ENCODE measurements at places on chromosomes 6 and 20.

GRCh38 chr6:30987304-30987703, 3.8 kb downstream of the MUC21 start:
- no peak for DNase-seq

- no peak for DNase-seq
Measured at GRCh38 chr20:49948178-49948577, 12.0 kb downstream of the RNF114 start.

DNA sequence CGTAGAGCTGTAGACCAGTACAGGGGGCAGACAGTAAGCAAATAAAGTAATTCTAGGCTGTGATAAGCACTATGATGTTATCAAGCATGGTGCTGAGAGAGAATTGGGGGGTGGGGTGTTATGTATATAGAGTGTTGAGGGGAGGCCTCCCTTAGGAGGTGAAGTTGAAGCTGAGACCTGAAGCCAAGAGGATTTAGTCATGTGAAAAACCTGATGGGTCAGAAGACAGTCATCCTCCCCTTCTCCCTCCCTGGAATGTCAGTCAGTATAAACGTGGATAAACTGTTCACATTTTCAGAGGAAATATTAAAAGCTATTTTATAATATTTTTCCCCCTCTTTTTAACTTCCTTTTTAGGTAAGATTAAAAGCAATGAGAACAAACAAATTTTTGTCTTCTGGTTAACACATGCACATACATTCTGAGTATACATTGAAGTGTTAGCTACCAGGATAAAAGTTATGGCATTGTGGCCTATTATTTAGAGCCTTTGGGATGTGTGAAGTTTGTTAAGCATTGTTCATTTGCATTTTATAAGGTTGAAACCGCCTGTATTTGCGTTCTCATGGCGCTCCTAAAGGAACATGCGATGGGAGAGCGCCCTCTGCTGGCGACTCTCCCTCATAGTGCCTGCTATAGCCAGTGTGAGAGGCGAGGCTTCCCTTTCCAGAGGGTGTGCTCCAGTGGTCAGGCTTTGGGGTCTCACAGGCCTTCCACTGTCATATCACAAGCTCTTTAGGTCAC, 35.4 kb upstream of the MAPK13 start:
- DNase-seq, result peak; percentile 74

- DNase-seq, result no peak
Measured at GRCh38 chr6:322940-323729, 30.8 kb downstream of the DUSP22 start.

DNA sequence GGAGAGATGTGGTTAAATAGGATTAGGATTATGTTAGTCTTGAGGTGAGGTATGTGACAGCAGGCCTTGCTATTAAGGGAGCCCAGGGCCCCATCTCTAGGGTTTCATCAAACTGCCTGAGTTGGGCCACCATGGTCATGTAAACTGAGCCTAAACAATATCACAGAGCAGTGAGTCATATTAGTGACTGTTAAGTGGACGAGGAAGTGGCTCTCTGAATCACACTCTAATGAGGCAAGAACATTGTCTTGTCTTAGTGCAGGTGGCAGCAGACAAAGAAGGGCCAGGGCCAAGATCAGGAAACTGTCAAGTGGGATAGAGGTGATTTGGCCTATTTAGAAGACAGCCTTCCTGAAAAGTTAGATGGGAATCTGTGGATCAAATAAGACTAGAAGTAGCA, 23.1 kb downstream of the ENPP3 start:
- no peak for DNase-seq

GRCh38 chr20:50320005-50320900, 129.6 kb downstream of the CEBPB start:
- DNase-seq, result no peak

DNA sequence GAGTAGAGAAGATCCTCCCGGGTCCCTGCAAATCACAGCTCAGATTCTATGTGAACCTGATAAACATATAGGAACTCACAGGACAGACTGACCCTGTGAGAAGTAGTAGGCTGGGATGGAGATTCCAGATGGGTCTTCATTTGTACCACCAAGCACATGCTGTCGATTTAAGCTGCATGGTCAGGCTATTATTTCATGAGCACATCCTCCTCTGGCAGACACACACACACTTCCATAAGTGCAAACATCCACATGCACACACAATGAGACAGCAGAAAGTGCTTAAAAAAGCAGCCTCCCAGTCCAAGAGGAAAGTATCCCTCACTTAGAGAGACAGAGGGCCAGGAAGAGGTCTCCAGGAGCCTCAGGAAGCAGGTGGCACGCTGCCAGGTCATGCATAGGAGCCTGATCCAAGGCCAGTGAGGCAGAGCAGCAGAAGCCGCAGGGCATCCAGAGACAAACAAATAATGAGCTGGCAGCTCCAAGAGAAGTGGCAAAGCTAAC, 131.8 kb downstream of the UNC5CL start:
- no peak for DNase-seq

- DNase-seq, result no peak
Measured at GRCh38 chr20:19618711-19619110, 139.3 kb upstream of the RIN2 start.
